ENCODE measurements at places on chromosomes 13 and 19.
A peak's percentile ranks its signal among the peaks of the same experiment; 100 is the strongest.

- no peak for DNase-seq
Observed at GRCh38 chr13:28885181-28885580, 65.0 kb downstream of the MTUS2 start.

- no peak for DNase-seq
Observed at GRCh38 chr13:76319921-76320320, 566.3 kb downstream of the KCTD12 start.

GRCh38 chr13:24854311-24854710 is 90.3 kb downstream of the RNF17 start:
- DNase-seq = no peak

DNA sequence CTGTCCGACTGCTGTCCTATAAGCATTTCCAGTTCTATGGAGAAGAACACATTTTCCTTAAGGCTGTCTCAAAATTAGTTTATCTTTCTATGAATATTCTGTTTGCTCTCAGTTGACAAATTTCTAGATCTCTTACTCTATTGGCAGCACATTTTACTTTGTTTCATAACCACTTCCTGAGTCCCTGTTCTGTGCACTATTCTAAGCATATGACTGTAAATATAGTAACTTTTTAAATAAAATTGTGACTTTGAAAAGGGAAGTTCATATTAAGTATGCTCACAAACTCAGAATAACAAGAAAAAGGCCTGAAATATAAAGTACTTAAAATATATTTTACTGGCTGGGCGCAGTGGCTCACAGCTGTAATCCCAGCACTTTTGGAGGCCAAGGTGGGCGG is 56.5 kb upstream of the HTR2A start:
- no peak for DNase-seq

- no peak for DNase-seq
Observed at GRCh38 chr13:50078895-50079654, 63.8 kb downstream of the KCNRG start.

DNA sequence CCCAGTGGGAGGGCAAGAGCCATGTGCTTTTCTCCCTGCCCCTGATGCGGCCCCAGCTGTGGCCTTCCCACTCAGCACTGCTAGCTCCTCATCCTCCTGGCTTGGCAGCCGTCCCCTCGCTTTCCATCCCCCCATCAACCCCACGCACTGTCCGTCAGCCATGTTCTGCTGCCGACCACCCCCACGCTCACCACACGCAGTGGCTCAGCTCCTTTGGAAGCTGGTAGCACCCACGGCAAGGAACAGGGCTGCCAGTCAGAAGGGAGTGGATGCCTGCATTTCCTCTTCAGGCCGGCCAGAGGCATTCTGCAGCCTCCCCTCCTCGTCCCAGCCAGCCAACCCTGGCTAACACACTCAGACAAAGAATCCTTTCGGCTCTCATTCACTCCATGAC is 6.3 kb downstream of the CALM3 start:
- DNase-seq = peak; percentile 5
